Heart left ventricle (tissue), 16 donors: ENCODE measurements at places on chromosomes 1 and 21. TPM values are rescaled to one million over a fixed set of nuclear protein-coding genes. Genes with fewer than 3 reads are reported as not detected.

Gene FOXJ3
- total RNA-seq = 36.4 TPM

Gene SPRR2E
- not detected for total RNA-seq

Gene CCDC181
- total RNA-seq = 0.24 TPM

Gene PDZK1
- not detected for total RNA-seq

Gene LMX1A
- 0.16 TPM for total RNA-seq

Gene PPT1
- 106 TPM for total RNA-seq

Gene PTPN22
- total RNA-seq = 0.98 TPM

Gene GPR61
- total RNA-seq = 0.16 TPM

Gene MCOLN3
- not detected for total RNA-seq
